ENCODE measurements at places on chromosomes 11 and 22. TPM values are rescaled to one million over a fixed set of nuclear protein-coding genes. Genes with fewer than 3 reads are reported as not detected.

The PGA4 gene
- polyA plus RNA-seq: not detected

The HTR3A gene
- polyA plus RNA-seq: 0.36 TPM

The MPPED2 gene
- 99.7 TPM for polyA plus RNA-seq

The TRIM51 gene
- polyA plus RNA-seq: not detected

The MMP7 gene
- polyA plus RNA-seq: not detected

The PIK3IP1 gene
- polyA plus RNA-seq: 38.4 TPM

The ATXN10 gene
- 282 TPM for polyA plus RNA-seq

The MIOX gene
- polyA plus RNA-seq: not detected

The POU2AF2 gene
- polyA plus RNA-seq: not detected

The ZDHHC5 gene
- polyA plus RNA-seq: 15.8 TPM

The CCDC87 gene
- 0.48 TPM for polyA plus RNA-seq

The PRG2 gene
- not detected for polyA plus RNA-seq

The CRYBB2 gene
- 2.4 TPM for polyA plus RNA-seq

The POLD4 gene
- polyA plus RNA-seq: 6.0 TPM

The TSPAN32 gene
- not detected for polyA plus RNA-seq

The ZNRF3 gene
- polyA plus RNA-seq: 2.6 TPM

The CSF2RB gene
- polyA plus RNA-seq: not detected

The GTSE1 gene
- 0.48 TPM for polyA plus RNA-seq

The APOA4 gene
- polyA plus RNA-seq: not detected

All from neural cell (in vitro differentiated cells).